IPS-NIHi11 (cell line): ENCODE measurements at places on chromosomes 3 and 15.

DNA sequence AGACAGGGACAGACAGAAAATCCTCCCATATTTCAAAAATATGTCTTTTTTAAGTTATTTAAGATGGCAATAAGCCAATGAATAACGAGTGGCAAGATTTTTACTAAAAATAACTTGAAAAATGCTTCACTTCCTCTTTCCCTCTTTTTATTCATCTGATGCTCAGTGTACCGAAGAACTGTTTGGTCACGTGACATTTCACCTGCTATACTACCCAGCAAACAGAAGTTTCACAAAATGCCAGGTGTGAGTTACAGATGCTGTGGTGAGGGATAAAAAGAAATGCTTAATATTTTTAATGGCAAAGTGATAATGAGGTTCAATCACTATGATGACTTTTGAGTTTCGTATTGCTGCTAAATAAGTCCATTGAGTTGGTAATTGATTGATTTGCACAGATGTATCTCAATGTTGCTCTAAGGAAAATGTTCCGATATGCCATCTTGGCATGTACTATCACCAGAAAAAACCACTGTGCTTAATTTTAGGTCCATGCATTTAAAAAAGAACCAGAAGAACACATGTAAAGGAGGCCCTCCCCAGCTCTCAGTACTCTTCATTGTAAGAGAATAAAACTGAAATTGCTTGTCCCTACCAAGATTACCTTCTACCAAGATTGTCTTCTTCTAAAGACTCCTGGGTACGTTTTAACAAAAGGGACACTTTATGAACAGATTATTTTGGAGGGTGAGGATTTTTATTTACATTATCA is 26.0 kb upstream of the SEC62 start:
- DNase-seq: no peak

DNA sequence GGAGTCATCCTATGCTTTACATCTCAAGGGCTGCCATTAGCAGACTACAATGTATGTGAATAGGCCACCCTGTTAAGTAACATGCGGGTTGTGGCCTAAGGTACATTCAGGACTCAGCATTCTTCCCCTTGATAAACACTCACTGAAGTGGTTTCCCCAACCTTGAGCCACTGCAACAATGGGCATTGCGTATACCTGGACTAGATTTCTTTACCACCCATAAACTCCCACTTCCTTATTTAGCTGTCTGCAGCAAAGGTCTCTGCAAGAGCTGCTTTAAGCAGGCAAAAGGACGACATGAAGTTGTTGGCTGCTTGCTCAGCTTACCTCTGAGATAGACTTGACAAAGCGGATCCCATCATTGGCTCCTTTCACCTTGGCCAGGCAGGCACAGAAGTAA is 16.2 kb downstream of the FYCO1 start:
- no peak for DNase-seq

DNA sequence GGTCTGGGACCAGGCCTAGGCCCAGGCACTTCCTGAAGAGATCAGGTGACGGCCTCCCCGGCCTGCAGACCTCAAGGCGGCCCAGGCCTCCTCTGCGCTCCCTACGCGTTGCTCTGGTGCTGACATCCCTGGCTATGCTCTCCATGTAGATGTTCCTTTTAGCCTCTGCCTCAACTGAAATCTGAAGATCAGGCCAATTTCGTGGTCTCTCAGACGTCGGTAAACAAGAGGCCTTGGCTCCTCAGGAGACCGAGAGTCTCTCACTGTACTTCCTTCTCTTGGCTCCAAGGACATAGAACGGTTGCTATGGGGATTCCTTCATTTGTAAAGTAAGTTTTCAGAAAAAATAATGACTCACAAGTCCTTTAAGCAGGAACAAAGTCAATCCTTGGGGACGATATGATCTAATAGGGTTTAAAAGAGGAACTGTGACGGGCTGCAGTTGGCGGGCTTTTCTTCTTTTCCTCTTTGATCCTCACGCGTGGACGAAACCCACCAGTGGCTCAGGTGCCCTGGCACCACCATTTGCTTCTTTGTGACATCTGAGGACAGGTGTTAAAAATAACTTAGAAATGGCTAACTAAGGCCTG is 55.6 kb upstream of the CGNL1 start:
- DNase-seq: no peak

- no peak for DNase-seq
Measured at GRCh38 chr3:117409701-117410459, 700.3 kb downstream of the TUSC7 start.

GRCh38 chr3:183212565-183212964 is 40.5 kb upstream of the B3GNT5 start:
- DNase-seq: no peak

- DNase-seq: no peak
Measured at GRCh38 chr3:112640276-112640929, 540 bp downstream of the CCDC80 start.

DNA sequence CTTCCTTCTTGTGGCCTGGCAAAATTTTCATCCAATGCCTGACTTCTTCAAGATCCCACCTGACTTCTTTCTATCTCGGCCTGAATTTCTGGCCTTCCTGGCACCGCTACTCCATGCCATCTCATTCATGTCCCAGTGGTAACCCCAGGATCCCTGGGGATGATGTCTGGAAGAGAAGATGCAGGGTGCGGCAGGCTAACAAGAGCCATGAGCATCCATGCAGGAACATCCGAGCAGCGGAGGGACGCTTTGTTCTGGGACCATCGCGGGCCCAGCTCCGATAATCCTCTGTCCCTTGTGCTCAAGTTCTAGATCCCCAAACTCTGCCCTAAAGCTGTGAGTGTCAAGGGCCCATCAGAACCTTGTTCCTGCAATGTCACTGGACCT is 10.9 kb downstream of the MYL3 start:
- DNase-seq: no peak

DNA sequence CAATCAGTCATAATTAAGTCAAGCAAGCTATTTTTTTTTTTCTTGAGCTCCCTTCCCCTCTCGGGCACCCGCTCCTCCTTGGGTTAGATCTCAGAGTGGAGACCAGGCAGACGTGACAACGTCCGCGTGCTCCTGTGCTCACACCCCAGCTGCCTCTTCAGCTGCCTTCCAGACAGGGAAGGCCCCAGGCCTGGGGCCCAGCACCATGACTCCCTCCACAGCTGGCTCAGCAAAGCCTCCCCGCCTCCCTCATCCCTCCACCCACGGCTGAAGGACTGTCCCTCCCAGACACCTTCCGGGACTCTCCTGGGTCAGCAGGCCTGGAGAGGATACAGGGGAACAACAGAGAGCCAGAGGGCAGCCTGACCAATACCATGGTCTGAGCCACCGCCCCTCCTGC is 87.9 kb upstream of the LINGO1 start:
- no peak for DNase-seq
